ENCODE measurements at places on chromosomes 7 and 10.
A peak's percentile ranks its signal among the peaks of the same experiment; 100 is the strongest.

DNA sequence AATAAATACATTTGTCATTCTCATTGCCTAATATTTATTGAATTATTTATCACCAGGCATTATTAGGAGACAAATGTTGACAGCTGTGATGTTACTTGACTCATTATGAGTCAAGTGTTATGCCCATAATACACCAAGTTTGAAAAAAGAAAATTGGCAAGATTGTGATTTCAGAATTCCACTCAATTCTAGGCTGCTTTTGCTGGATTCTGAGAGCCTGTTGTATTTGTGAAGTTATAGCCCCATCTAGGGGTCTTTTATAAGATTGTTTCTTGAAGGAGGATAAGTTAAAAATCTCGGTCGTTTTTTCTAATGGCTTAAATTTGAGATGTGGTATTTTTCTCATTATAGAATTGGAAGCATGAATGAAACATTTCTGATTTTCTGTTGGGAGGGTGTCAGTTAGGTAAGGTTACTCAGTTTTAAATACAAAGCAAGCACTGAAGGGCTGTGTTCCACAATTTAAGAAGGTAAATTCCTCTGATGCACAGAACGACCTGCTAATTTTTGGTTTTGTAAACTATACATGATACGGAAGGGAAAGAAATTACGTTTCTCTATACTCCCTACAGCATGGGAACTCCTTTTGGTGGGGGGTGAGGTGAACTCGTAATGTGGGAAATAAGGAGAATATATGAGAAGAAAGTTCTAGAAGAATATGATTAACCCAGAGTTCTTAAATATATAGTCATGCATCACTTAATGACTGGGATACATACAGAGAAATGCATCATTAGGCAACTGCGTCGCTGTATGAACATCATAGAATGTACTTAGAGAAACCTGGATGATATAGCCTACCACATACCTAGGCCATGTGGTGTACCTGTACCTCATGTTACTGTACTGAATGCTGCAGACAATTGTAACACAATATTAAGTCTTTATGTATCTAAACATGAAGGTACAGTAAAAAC lies 2.6 kb downstream of the STK31 start:
- DNase-seq, result peak; percentile 15

DNA sequence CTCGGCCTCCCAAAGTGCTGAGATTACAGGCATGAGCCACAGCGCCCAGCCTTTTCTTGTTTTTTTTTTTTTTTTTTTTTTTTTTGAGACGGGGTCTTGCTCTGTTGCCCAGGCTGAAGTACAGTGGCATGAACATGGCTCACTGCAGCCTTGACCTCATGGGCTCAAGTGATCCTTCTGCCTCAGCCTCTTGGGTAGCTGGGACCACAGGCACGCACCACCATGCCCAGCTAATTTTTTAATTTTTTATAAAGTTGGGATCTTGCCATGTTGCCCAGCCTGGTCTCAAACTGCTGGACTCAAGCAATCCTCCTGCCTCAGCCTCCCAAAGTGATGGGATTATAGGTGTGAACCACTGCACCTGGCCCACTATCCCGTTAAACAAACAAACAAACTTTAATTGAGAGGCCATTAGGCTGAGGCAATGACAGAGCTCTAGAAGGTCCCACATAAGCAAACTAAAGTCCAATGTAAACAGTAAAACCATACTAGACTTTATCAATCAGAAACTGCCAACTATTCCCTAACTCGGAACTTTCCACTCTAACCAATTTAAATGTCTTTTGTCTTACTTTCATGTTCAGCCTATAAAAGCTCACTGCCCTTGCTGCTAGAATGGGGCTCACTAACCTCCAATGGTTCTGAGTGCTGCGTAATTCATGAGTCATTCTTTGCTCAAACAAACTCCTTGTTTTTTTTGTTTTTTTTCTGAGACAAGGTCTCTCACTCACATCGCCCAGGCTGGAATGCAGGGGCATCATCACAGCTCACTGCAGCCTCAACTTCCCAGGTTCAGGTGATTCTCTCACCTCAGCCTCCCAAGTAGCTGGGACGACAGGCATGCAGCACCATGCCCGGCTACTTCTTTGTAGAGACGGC lies 1.9 kb downstream of the DHX32 start:
- no peak for DNase-seq

- no peak for DNase-seq
Observed at GRCh38 chr10:37975401-37975991, 951 bp downstream of the ZNF25 start.

- DNase-seq, result peak; percentile 35
Observed at GRCh38 chr10:103763374-103764202, 91.8 kb downstream of the SH3PXD2A start.

DNA sequence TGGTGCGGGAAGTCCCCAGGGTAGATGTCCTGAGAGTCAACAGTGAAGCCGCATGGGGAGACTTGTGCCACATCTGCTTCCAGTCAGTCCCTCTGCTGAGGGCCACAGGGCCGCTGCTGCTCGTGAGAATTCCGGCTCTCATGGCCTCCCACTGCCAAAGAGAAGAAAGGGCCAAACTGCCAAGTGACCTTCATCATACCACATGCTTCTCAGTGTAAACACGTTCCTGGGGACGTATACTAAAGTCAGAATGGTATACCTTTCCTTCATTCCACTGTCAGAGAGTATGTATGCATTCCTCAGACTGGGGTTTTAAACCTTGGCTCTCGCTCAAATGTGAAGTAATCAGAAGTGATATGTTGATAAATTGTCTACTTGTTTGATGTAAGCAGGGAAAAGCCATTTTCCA lies 52.8 kb upstream of the SEC61G start:
- no peak for DNase-seq

GRCh38 chr10:120017733-120018417 lies 125.3 kb downstream of the SEC23IP start:
- no peak for DNase-seq

DNA sequence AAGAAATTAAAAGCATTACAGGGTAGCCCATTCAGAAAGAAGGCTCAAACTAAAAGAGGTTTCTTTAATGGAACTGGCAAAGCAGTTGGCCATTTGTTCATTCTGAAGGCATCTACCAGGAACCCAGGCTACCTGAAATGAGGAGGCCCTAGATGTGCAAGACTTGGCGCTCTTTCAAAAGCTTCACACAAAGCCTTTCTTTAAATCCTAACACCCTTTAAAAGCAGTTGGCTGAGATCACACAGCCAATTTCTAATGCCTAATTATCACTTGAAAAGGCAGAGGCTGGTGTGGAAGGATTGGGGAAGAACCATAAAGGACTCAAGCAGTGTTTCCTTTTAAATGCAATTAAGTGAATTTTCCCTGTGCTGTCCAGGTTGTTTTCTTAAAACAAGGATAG lies 23.2 kb downstream of the PPP1R17 start:
- DNase-seq, result no peak

DNA sequence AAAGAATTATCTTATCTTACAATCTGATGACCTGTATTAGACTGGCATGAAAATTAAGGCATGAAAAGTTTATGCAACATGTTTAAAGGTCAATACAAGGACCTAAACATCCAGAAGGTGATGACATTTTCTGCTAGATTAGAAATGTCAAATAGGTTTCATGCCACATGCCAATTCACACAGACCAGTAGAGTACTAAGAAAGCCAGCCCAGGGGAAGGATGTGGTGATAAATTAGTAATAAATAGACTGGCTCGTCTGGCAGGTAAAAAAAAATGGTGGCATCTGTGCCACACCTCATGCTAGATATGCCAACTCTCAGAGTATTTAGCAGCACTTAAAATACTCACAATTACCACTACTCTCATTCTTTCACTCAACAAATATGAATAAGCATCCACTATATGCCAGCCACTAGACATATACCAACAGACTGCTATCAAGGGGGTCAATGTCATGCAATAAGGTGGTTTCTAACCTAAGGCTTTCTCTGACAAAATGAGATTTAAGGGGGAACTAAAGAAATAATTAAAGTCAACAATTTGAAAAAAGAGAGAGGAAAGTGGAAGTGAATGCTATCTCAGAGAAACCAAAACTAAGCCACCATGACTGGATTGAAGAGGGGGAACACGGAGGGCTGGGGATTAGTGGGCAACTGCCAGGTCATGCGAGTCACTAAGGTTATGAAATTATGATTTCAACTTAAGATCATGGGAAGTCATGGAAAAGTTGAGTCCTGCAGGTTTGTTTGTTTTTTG lies 83.5 kb downstream of the SGMS1 start:
- no peak for DNase-seq

DNA sequence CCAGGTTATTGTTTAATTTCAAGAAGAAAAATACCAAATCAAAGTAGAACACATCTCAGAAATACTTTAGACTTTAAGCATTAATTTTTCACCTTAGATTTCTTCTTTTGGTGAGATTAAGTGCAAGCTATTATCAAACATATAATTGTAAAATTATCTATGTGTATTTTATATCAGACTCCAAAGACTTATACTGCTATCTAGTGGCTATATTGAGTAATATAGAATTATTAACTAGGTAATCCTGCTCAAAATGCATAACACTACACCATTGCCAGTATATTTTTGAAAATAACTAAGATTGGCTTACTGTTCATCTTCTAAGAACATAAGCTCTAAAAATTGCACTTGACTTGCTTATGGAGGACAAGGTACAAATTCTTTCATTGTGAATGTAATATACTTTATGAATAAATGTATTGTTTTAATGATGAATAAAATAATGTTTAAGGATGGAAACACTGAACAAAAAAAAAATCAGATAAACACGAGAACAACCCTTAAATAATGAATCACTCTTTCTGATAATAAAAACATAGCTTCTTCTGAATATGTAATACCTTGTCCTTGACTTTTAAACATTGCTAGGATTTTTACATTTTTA lies 86.7 kb upstream of the GNAI1 start:
- no peak for DNase-seq

DNA sequence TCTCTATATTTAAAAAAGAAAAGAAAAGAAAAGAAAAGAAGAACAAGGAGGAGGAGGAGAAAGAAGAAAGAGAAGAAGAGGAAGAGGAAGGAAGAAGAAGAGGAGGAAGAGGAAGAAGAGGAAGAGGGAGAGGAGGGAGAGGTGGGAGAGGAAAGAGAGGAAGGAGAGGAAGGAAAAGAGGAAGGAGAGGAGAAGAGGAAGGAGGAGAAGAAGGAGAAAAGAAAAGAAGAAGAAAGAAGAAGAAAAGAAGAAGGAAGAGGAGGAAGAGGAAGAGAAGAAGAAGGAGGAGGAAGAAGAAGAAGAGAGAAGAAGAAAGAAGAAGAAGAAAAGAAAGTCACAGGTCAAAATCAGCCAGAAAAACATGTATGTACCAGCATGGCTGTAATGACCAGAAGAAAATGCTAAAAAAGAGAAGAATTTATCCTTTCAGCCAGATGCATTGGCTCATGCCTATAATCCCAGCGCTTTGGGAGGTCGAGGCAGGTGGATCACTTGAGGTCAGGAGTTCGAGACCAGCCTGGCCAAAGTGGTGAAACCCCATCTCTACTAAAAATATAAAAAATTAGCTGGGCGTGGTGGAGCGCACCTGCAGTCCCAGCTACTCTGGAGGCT lies 5.3 kb upstream of the POR start:
- no peak for DNase-seq

GRCh38 chr10:102593074-102593803 lies 51.0 kb upstream of the TRIM8 start:
- DNase-seq, result no peak

- no peak for DNase-seq
Observed at GRCh38 chr7:19275000-19275399, 129.8 kb upstream of the FERD3L start.

- DNase-seq, result no peak
Observed at GRCh38 chr10:3780771-3781467, 4.1 kb downstream of the KLF6 start.

DNA sequence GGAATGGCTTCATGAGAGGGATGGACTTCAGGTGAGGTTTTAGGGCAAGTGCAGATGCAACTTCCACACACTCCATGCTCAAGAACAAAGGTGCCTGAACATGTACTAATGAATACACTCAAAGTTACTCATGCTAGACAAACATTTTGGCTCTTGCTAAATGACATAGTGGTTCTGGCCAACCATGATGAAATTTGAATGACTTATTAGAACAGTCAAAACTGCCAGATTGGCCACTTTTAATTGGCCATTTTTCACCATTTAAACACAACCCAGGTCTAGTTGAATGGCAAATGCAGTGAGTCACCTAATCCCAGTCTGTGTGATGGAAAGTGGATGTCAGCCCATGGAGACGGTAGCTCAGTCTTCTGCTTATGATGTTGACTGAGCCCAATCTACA lies 4.9 kb upstream of the PTPRN2 start:
- no peak for DNase-seq

- DNase-seq, result no peak
Observed at GRCh38 chr7:152636441-152636840, 39.5 kb downstream of the XRCC2 start.

DNA sequence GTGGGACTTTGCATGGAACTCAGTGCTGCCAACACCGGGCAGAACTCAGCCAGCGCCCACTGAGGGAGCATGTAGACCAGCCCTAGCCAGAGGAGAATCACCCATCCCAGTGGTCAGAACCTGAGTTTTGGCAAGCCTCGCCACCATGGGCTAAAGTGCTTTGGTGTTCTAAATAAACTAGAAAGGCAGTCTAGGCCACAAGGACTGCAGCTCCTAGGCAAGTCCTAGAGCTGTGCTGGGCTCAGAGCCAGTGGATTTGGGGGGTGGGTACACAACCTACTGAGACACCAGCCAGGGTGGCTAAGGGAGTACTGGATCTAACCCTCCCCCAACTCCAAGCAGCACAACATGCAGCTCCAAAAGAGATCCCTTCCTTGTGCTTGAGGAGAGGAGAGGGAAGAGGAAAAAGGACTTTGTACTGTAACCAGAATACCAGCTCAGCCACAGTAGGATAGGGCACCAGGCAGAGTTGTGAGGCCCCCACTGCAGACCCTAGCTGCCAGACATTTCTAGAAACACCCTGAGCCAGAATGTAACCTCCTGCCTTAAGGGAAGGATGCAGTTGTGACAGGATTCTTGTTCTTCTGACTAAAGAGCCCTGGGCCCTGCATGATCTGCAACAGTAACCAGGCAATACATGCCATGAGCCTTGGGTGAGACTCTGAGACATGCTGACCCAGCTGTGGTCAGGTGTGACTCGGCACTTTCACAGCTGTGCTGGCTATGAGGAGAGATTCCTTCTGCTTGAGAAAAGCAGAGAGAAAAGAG lies 24.4 kb downstream of the GSDME start:
- DNase-seq, result no peak

GRCh38 chr10:12663863-12664262 lies 314.5 kb downstream of the CAMK1D start:
- DNase-seq, result no peak

DNA sequence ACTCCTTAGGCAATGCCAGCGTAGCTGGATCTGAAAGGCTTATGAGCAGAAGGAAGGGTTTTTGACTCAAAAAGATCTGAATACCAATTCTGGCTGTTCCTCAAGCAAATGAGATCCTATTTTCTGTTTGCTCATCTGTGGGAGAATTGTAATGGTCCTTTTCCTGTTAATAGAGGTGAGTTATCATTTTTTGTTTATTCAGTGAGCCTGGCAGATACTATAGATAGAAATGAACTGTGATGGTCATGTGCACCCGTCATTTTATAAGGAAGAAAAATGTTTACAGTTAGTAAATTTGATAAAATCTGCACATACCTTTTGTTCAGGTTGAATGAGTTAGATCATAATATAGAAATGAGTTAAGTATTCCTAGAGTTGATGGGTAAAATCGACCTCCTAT lies 97.7 kb downstream of the ACTR3B start:
- no peak for DNase-seq

GRCh38 chr7:33821970-33822369 lies 83.4 kb upstream of the BMPER start:
- no peak for DNase-seq
